ENCODE measurements at places on chromosomes 3 and 15. TPM values are rescaled to one million over a fixed set of nuclear protein-coding genes. Genes with fewer than 3 reads are reported as not detected.

The OCA2 gene
- under 0.01 TPM for total RNA-seq

The C3orf49 gene
- total RNA-seq = not detected

The EPHA3 gene
- 0.18 TPM for total RNA-seq

The LRTM1 gene
- not detected for total RNA-seq

The ATP2B2 gene
- under 0.01 TPM for total RNA-seq

The TM4SF18 gene
- under 0.01 TPM for total RNA-seq

- no peak for DNase-seq
These were observed 223.8 kb upstream of the LYSMD4 start for GRCh38 chr15:99956820-99957641.

DNA sequence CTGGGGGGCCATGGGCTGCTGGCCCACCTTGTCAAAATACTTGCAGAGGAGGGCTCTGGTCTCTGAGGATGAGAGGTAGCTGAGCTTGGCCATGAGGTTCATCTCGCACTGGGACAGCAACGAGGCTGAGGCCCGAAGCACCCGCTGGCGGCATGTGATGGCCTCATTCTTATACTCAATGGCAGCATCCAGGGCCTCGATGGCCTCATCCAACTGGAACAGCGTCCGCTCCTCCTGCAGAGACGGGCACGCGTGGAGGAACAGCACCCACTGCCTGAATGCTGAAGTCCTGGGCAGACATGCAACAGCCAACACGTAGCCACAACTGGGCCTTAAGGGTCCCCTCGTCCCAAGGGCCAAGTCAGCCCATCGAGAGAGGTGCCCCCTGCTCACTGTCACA is 25.0 kb downstream of the KIF7 start:
- DNase-seq = no peak

- no peak for DNase-seq
These were observed 524.7 kb upstream of the ZNF717 start for GRCh38 chr3:76310089-76310488.

DNA sequence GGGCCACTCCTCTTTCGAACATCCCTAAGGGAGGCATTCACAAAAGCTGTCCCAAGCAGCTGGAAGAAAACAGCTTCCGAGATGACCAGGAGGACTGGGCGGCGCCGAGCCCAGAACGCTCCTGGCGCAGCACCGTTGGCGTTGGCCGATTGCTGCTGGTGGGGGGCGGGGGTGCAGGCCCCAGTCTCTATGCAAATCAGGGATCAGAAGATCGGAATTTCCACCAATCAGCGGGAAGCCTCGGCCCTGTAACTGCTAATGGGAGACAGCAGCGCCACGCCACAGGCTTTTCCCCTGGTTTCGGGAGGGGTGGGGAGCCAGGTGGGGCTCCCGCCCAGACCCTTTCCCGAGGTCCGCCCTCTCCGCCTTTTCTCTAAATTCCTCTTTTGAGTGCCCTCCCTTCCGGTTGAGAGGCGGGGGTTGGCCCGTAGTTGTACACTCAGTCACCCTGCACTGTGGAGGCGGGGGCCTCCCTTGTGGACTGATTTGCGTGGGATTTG is 27.0 kb downstream of the HMCES start:
- DNase-seq = peak; percentile 83

- DNase-seq = no peak
These were observed 199.4 kb upstream of the MRPL3 start for GRCh38 chr3:131702146-131702545.

DNA sequence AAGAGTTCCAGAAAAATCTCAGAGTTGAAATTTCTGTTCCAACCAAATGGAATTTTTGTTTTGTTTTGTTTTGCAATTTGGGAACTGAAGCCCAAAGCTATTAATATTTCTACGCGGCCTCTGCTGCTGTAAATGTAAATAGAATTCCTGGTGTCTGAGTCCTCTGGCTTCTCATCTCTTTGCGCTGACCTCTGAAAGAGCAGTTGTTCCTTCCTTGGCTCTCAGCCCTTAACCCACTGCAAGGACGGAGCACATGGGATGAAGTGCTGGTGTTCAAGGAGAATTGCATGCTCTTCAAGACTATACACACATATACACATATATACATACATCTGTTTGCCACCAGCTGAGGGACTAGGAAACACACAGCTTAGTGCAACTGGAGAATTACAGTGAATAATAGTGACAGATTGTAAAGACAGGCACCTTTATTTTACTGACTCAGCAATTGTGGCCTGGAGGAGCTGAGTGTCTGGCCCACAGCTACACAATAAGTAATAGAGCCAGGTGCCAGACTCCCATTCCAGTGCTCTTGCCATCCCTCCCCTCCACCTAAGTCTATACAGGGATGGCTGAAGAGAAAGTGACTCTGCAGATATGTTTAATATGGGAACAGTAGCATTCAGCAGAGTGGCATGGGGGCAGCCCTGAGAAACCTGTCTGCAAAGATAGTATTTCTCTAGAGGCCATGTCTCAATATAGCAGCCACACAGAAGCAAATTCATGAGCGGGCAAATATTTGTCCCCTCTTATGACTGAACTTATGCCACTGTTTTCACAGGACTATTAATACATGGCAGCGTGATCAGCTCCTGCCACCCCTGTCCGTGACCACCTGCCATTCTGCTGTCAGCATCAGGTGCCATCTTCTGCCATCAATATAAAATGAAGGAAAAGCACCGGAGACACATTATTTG is 42.3 kb downstream of the NEK10 start:
- peak; percentile 98 for DNase-seq
